HepG2 (cell line): ENCODE measurements at places on chromosomes 12 and 14. TPM values are rescaled to one million over a fixed set of nuclear protein-coding genes. Genes with fewer than 3 reads are reported as not detected.

DNA sequence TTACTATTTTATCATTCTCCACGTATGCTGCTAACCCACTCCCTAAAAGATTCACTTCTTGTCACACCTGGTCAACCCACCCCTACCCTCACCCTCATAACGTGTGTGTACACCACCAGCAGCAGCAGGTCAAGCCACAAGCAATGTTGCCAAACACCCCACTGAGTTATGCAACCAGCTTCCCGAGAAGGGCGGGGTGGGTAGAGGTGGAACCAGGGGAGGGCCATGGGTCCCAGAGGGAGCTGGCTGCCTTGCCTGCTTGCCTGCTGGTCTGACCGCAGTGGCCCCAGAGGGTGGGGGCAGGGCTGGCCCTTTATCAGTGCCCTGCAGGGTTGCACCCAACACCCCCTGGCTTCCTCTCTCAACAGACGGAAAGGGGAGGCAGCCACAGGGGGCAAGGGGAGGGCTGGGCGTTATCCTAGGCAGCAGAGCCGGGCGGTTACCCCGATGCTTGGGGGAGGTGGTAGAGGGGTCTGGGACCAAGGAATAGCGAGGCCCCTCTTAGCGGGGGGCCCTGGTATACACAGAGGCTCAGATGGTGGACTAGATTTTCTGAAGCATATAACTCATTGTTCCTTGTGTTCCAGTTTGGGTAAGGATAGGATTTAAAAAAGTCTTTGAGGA is 3.5 kb upstream of the NFE2 start:
- DNase-seq = peak; percentile 85
- H3K4me1 ChIP-seq = peaks cover 73% of the 10 kb centered on the region
- H3K27me3 ChIP-seq = no peaks in the 10 kb centered on the region

DNA sequence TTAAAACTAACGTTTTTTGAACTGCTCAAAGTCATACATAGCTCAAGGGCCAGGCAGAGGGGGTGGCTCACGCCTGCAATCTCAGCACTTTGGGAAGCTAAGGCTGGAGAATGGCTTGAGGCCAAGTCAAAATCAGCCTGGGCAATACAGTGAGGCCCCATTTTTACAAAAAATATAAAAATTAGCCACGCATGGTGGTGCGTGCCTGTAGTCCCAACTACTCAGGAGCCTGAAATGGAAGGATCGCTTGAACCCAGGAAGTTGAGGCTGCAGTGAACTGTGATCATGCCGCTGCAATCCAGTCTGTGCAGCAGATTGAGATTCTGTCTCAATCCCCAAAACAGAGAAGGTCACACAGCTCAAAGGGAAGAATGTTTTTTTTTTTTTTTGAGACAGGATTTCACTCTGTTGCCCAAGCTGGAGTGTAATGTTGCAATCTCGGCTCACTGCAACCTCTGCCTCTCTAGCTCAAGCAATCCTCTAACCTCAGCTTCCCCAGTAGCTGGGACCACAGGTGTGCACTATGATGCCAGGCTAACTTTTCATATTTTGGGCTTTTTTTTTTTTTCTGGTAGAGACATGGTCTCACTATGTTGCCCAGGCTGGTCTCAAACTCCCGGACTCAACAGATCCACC is 2.9 kb downstream of the RBM23 start:
- no peak overlapping the region for H3K4me3 ChIP-seq
- DNase-seq = peak; percentile 74
- peaks cover 11% of the 10 kb centered on the region for H3K36me3 ChIP-seq
- no peaks in the 10 kb centered on the region for H3K27me3 ChIP-seq
- H3K27ac ChIP-seq = peak overlapping the region; percentile 5
- peaks cover 33% of the 10 kb centered on the region for H3K4me1 ChIP-seq

GRCh38 chr12:132550014-132550802 is 60.2 kb downstream of the LRCOL1 start:
- H3K36me3 ChIP-seq = no peaks in the 10 kb centered on the region
- H3K4me1 ChIP-seq = no peaks in the 10 kb centered on the region
- no peak overlapping the region for H3K27ac ChIP-seq
- no peak overlapping the region for H3K4me3 ChIP-seq
- no peak for DNase-seq

DNA sequence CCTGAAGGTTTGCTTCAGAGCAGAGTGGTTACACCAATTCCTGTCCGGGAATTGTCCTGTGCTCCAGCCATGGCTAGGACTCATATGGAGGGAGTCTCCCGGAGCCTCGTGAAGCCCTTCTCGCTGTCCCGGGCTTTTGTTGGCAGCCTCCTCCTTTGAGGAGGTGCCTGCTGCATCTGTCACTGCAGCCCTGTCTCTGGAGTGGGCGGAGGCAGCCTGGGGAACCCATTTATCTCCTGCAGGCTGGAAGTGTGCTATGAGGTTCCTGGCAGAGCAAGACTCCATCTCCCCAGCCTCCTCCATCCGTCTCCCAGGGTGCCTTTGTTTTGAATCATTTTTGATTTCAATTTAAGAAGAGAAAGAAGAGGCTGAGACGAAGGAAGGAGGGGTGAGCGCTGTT is 355.3 kb downstream of the GLT1D1 start:
- H3K27ac ChIP-seq = no peak overlapping the region
- no peaks in the 10 kb centered on the region for H3K36me3 ChIP-seq
- peaks cover 18% of the 10 kb centered on the region; the same call in 1 of the 3 replicates for H3K27me3 ChIP-seq
- no peak overlapping the region for H3K4me3 ChIP-seq

DNA sequence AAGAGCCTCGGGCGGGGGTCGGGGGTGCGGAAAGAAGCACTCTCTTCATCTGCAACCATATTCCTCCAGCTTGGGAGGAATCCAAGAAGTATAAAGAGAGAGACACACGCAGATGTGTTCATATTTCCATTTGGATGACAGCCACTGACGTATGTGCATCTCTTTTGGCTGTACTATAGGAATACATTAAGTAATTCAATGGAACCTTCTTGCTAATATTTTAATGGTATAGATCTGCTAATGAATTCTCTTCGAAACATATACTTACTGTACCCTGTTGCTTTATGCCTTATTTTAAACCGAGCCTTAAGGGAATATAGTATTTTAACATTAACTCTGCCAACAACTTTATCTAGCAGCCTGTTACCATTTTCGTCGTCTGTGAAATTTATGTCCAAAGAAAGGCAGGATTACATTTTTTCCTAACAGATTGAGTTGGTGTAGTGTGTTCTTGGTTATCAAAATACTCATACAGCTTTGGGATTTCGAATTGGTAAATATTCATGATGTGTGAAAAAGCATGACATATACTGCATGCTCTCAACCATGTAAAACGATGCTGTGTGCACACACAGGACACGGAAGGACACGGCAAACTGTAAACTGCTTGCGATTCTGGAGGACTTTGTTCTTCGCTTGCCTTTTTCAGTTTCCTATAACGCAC is 84.5 kb downstream of the CCDC88C start:
- no peak overlapping the region for H3K4me3 ChIP-seq
- H3K36me3 ChIP-seq = peaks cover 17% of the 10 kb centered on the region; the same call in 2 of the 3 replicates
- H3K27me3 ChIP-seq = no peaks in the 10 kb centered on the region
- H3K27ac ChIP-seq = peak overlapping the region; percentile 2
- DNase-seq = no peak

DNA sequence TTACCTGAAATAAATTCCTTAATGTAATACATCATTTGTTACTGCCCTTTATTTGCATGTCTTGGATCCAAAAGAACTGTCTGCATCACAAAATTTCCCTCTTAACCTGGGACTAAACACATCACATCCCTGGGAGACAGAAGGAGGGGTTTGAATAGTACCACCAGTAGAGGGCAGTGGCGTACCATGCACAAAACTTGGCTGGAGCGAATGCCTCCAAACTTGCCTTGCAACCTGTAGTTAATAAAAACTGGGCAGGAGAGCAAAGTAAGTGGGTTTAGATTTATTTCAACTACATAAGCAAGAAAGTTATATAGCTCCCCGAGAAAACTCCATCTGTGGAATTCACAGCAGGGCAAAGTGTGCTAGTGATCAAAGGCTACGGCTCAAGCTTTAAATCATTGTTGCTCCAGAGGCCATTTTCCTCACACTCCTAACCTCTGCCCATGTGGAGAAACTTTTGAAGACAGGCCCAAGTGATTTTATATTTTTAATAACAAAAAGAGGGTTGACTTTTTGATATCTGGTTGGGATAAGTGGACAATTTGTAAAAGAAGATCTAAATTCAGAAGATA is 1176.7 kb upstream of the SEL1L start:
- no peaks in the 10 kb centered on the region for H3K4me1 ChIP-seq
- no peak overlapping the region for H3K27ac ChIP-seq
- H3K27me3 ChIP-seq = no peaks in the 10 kb centered on the region
- H3K4me3 ChIP-seq = no peak overlapping the region
- peak; percentile 26 for DNase-seq

GRCh38 chr14:73752297-73752992 is 38.3 kb upstream of the PNMA1 start:
- no peak for DNase-seq
- peaks cover 99% of the 10 kb centered on the region for H3K4me1 ChIP-seq
- no peaks in the 10 kb centered on the region; the same call in 2 of the 3 replicates for H3K36me3 ChIP-seq

DNA sequence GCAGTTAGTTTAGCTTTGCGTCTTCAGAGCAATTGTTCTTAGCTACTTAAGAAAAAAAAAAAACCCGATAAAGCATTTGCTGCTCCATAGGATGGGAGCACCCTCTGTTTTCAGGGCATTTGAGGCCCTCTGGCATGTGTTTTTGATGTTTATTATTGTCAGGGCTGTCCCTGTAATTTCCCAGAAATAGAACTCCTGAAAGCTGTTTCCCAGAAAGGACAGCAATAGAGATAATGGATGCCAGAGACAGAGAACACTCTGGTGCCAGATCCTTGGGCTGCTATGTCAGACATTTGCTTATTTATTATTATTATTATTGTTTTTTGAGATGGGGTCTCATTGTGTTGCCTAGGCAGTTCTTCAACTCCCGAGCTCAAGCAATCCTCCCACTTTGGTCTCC is 201.3 kb downstream of the ALG10 start:
- DNase-seq = no peak
- H3K27ac ChIP-seq = no peak overlapping the region
- H3K4me3 ChIP-seq = no peak overlapping the region
- H3K4me1 ChIP-seq = no peaks in the 10 kb centered on the region

DNA sequence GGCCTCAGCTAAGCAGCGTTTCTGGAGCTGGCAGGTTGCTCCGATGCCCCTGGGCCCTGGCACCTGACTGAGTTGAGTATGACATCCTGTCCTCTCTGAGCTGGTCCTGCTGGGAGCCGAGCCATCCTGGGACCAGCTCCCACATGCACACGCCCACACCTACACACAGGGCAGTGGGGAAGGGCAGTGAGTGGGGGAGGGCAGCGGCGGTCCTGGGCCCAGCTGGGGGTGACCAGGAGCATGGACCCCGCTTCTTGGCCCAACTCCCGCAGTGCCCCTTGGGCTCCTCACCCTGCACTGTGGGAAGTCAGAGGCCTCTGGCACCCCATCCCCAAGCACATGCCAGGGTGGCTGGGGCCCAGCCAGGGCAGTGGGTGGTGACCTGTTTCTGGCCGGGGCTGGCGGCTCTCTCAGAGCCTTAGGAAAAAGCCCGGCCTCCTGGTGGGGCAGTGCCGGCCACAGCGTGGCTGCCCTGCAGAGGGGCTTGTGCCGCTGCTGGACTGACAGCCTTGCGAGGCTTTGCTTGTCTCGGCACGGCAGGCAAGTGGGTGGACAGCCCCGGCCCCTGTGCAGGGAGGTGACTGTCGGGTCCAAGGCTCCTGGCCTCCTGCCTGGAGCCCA is 5.9 kb upstream of the CRIP2 start:
- peaks cover 4% of the 10 kb centered on the region; the same call in 1 of the 3 replicates for H3K27me3 ChIP-seq
- DNase-seq = no peak
- no peak overlapping the region for H3K4me3 ChIP-seq
- no peak overlapping the region for H3K27ac ChIP-seq
- H3K36me3 ChIP-seq = peaks cover 9% of the 10 kb centered on the region

- DNase-seq = no peak
- no peak overlapping the region for H3K27ac ChIP-seq
- peaks cover 30% of the 10 kb centered on the region for H3K4me1 ChIP-seq
- H3K36me3 ChIP-seq = no peaks in the 10 kb centered on the region
Observed at GRCh38 chr14:100037353-100037752, 27.9 kb upstream of the EVL start.

DNA sequence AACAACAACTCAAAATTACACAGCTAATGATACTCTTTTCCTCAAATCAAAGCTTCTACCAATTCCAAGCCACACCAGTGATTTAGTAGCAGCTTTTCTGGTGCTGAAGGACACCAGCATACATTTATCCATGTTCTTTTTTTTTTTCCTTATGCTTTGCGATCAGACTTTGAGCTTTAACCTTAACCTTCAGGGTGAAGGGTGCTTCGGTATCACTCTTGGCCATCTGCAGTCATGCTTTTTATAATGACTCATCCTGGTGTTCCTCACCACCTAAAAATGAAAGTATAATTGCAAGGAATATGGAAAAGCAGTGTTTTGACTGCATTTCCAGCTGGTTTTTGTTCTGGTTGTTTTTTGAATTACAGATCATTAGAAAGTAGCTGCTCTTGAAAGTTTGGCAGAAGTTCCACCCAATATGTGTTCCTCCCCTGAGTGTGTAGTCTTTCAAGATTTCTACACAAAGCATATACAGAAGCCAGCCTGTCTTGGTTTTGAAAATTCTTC is 1.3 kb upstream of the SLC41A2 start:
- H3K27ac ChIP-seq = peak overlapping the region; percentile 65
- H3K27me3 ChIP-seq = no peaks in the 10 kb centered on the region; the same call in none of the 2 replicates

DNA sequence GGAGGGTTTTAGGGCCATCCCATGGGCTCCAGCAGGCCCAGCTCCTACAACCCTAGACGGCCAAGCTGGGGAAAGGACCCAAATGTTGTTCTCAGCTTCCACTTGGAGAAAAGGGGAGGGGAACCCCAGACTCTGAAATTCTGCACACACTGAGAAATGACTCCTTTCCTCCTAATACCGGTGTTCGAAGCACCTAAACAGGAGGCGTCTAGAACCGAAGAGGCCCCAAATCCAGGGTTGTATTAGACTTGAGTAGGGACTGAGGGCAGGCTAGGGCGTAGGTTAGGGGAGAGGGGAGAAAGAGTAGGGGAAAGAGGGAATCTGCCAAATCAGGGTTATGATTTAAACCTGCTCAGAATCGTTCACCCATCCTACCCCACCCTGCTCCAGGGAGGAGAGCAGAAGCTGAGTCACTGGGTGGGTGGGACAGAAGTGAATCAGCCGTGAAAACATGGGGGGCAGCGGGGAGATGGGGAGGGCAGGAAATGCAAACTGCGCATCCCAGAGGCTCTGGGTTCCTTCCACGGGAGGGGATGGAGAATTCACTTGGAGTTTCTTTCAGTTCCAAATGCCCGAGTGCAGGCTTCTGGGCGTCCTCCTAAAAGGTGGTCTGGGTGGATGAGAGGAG is 1.0 kb downstream of the IGFBP6 start:
- H3K4me1 ChIP-seq = peaks cover 91% of the 10 kb centered on the region
- peaks cover 10% of the 10 kb centered on the region for H3K27me3 ChIP-seq
- no peak overlapping the region for H3K27ac ChIP-seq
- H3K36me3 ChIP-seq = no peaks in the 10 kb centered on the region
- DNase-seq = no peak
- peak overlapping the region; percentile 90 for H3K4me3 ChIP-seq

- H3K36me3 ChIP-seq = no peaks in the 10 kb centered on the region
- no peak overlapping the region for H3K27ac ChIP-seq
- H3K27me3 ChIP-seq = no peaks in the 10 kb centered on the region
- no peak for DNase-seq
Observed at GRCh38 chr12:530308-530707, 70.6 kb downstream of the B4GALNT3 start.

The PDZRN4 gene
- not detected in 2 replicates for total RNA-seq

The SIX6 gene
- not detected in 2 replicates for total RNA-seq

The SLC16A7 gene
- total RNA-seq = 1.3 TPM in 2 replicates

The PLBD2 gene
- 5.5 and 8.5 TPM in 2 replicates for total RNA-seq

The PIK3C2G gene
- total RNA-seq = not detected in 2 replicates

The GZMH gene
- total RNA-seq = not detected in 2 replicates
